Hematopoietic multipotent progenitor cell treated with erythropoietin and hydrocortisone succinate and interleukin-3 and kit ligand, for 15 days (in vitro differentiated cells): ENCODE measurements at places on chromosomes 5 and 9.
A peak's percentile ranks its signal among the peaks of the same experiment; 100 is the strongest.

DNA sequence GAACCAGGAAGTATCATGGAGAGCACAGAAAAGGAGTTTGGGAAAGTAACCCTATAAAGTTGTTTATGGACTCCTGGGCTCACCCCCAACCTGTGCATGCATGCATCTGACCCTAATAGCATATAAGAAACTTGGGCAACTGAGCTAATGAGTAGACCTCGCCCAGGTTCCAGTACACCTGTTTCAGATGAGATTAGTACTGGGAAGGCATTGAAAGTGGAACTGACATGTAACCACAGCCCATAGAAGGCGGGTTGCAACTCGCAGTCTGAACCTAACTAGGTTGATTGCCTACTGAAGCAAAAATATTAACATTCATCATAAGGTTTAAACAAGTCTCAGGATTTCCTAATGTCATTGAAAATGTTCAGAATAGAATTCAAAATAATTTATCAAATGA lies 87.0 kb downstream of the WNK2 start:
- no peak for DNase-seq

- no peak for DNase-seq
Measured at GRCh38 chr5:122649080-122649479, 125.8 kb upstream of the SNX2 start.

- no peak for DNase-seq
Measured at GRCh38 chr5:7478459-7478858, 82.5 kb downstream of the ADCY2 start.

GRCh38 chr9:85158512-85158911 lies 489.0 kb downstream of the NTRK2 start:
- DNase-seq: no peak

DNA sequence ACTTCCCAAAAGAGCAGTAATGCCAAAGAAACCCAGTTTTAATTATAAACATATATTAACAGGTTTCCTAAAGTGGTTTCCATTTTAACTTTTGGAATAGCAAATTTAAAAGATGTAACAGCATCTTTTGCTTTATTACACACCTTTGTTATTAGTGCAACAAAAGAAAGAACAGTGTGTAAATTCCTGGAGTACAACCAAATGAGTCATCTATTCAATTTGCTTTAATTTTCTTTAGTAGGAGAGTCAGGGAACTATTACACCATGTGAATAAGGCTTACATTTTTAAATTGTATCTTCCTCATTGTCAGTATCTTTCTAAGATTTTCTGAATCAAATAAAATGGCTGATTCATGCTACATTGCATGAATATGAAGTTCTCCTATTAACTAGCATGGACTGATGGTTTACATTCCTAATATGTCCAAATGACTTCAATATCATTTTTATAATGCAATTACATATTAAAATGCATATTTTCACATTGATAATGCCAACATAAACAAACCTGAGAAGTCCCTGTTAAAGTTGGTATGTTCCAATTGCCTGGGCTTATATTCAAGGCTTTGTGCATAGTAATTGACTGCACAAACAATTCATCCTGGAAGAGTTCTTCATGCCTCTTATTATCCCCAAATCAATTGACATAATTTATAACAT lies 22.5 kb downstream of the EDIL3 start:
- DNase-seq: no peak

GRCh38 chr5:43573058-43573457 lies 16.2 kb upstream of the PAIP1 start:
- DNase-seq: no peak

DNA sequence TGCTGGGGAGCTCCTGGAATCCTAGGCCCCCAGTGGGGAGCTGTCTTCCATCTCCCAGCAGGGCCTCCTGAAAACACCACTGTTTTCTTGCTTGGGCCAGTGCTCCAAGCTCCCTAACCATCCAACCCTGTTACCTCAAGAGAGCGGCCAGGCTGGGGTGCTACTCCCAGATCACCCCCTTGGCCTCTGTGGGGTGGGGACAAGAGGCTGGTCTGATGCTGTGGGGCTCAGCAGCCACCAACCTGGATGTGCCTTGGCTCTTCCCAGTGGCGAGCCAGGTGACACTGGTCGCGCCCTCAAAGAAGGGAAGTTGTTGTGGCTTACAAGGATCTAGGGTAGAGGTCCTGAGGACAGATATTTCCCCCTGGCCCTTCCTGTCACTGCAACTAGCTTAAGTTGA lies 49.0 kb downstream of the SECISBP2 start:
- no peak for DNase-seq

DNA sequence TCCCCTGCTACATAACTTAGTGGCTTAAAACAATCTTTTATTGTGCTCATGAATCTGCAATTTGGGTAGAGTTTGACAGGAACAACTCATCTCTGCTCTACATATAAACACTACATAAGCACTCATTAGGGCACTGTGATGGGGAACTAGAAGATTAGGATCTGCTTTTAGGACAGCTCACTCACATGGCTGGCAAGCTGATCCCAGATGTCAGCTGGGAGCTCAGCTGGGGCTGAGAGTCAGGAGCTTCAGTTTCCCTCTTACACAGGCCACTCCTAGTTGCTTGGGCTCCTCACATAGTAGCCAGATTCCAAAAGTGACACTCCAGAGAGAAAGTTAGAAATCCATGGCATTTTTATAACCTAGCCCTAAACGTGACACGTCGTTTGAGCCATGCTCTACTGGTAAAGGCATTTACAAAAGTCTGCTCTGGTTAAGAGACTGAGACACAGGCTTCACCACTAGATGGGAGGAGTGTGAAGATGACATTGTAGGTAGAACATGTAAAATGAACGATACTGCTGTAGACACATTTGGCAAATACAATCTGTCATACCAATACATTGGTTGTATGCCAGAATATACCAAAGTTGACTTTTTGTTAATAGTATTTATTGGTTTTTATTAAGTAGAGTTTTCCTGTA lies 23.6 kb downstream of the SCAI start:
- DNase-seq: no peak

DNA sequence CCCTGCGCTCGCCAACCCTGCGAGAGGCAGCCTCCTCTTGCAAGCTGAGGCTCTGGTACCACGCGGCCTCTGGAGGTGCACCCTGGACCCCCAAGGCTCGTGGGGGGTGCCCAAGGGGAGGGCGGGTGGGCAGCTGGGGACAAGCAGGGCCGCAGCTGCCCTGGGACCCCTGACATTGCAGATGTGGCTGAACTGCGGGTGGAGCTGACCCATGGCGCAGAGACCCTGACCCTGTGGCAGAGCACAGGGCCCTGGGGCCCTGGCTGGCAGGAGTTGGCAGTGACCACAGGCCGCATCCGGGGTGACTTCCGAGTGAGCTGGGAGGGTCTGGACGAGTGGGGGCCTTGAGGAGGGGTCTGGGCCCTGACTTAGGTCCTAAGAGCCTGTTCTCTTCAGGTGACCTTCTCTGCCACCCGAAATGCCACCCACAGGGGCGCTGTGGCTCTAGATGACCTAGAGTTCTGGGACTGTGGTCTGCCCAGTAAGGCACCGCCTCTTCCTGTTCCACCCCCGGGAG lies 1.5 kb downstream of the MAMDC4 start:
- no peak for DNase-seq

DNA sequence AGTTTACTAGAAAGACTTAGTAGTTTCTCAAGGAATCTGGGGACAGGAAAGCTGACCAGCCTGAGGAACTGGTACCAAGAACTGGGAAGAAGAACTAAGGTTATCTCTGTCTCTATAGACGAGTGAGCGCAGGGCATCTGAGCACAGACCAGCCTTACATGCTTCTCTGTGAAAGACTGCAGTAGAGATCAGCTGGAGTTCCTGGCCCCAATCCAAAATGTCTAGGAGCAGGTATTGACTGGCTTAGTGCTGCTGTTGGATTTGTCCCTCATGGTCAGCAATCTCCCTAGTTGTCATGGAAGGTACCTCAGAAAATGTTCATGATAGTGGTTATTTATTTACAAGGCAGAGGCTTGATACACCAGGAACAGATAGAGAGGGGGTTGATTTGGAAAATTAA lies 13.3 kb downstream of the NUP214 start:
- no peak for DNase-seq

GRCh38 chr9:105399117-105399516 lies 48.7 kb upstream of the FSD1L start:
- no peak for DNase-seq

GRCh38 chr5:95327211-95327610 lies 42.3 kb upstream of the MCTP1 start:
- no peak for DNase-seq

- no peak for DNase-seq
Measured at GRCh38 chr5:2588850-2589501, 162.5 kb downstream of the IRX2 start.

GRCh38 chr5:136686192-136686872 lies 321.0 kb upstream of the TRPC7 start:
- DNase-seq: no peak

GRCh38 chr5:137566780-137567179 lies 67.7 kb upstream of the SPOCK1 start:
- DNase-seq: no peak

DNA sequence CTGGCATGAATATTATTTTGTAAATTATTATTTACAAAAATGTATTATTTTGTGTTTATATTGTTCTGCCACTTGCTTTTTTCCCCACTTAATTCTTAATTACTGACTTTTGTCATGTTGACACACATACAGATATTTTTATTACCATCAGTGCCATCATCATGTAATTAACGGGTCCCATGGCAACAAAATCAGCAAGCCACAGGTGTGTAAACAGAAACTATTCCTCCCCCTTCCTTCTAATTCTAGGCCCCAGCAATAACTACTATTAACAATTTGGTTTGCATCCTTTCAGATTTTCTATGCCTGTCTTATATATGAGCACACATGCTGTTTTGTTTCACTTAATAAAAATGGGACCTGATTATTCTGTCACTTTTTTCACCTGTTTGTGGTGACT lies 29.3 kb downstream of the CYFIP2 start:
- DNase-seq: no peak

DNA sequence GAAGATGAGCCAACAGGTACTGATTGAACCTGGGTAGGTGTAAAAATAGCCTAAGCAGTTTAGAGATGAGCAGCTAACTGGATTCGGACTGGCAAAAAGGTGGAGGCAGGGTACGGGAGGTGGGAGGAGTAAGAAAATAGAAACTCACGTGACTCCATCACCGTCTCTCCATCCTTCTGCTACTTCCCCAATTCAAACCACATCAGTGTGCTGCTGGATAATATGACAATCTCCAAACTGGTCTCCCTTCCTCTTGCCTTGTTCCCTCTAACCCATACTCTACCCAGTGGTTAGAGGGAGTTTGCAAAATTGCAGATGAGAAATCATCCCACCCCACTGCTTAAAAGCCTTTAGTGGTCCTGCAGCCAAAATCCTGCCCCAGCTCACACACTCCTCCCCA lies 42.7 kb downstream of the RIGI start:
- DNase-seq: no peak

GRCh38 chr5:95644351-95645042 lies 2.1 kb upstream of the RFESD start:
- peak; percentile 80 for DNase-seq

DNA sequence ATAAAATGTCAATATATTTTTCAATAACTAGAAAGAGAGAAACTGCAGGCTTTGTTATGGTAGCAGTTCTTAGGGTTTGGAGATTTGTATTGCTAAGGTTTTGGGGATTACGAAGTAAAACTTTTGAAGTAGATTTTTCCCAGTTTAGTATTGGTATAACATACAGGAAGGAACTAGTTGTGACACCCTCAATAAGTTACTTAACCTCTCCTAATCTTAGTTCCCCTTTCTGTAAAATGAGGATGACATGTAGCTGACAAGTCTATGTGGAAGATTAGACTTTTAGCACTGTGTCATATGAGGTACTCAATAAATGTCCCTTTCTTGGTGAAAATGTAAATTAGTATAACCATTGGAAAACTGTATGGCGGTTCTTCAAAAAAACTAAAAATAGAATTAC lies 73.4 kb upstream of the ATG10 start:
- no peak for DNase-seq

GRCh38 chr9:34484678-34485077 lies 26.1 kb downstream of the DNAI1 start:
- DNase-seq: no peak

DNA sequence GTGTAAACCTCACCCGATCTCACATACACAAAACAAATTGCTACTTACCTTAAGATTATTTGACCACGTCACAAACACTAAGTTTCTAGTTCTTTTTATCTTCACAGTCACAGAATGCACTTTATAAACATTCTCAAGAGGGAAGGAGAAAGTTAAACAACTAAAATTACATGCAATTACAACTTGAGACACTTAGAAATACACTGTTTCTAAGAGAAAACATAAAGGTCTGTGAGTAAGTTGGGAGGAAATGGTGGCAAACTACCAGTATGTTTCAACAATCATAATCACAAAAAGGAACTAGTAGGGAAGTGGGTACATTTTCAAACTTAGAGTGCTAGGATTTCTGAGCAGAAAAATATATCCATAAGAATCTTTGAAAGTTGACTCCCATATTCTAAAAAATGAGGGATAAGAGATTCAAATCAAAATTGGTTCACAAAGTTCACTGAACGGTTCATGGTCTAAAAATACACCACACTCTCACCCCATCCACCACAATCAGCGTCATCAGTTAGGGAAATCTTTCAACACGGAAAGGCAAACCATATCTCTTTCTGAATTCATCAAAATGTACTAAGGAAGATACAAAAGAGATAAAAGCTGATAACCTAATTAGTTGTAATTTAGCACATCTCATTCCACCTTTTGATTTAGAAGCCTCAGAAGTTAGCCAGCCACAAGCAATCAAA lies 182.6 kb downstream of the BNC2 start:
- DNase-seq: no peak

DNA sequence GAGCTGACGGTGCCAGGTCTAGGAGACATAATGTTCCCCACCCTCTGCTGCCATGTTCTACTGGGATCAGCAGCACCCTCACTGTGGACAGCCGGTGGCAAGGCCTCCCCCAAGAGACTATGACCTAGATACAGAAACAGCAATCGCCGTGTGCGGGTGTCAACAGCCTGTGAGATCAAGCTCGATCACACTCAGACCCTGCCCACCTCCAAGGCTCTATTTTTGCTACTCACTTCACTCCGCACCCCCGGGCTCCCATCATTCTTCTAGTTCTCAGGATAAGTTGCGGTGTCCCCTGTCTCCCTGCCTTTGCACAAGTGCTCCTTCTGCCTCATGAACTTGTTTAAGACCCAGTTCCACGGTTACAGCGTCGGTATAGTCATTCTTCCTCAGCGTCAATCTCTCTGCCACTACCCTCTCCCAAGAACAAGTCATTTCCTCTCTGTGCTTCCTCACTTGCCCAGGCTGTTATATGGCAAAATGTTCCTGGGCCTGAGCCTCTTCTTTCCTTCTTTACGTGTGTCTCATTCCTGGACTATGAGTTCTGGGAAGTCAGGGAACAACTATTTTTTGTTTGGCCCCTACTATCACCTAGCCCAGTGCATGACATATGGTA lies 5.4 kb upstream of the DOCK8 start:
- DNase-seq: no peak

- no peak for DNase-seq
Measured at GRCh38 chr9:80866576-80867227, 822.6 kb downstream of the TLE1 start.

DNA sequence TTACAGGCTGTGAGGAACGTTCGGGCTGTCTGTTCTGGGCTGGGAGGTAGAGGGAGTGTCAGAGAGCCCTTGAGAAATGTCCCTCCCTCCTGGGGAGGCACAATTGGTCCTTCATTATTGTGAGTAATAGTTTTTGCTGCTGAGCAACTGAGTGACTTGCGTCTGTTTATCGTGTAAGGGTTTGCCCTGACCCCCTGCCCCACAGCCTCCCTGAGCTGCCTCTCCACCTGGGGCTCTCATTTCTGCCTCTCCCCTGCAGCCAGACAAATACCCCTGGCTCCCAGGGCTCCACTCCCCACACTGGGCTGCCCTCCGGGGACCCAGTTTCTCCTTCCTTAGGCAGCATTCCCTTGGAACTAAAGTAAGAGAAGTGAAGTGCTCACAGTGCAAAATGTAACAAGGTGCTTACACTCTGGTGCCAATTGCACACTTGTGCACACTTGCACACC lies 174.9 kb upstream of the MVB12B start:
- DNase-seq: no peak
